ENCODE measurements at places on chromosomes 5 and 9.

- DNase-seq = no peak
These were observed 80.0 kb upstream of the OTULINL start for GRCh38 chr5:14501353-14502293.

GRCh38 chr9:5922192-5922591 is 31.5 kb downstream of the MLANA start:
- no peak for DNase-seq

- no peak for DNase-seq
These were observed 131.9 kb downstream of the DCP2 start for GRCh38 chr5:113108485-113108884.

DNA sequence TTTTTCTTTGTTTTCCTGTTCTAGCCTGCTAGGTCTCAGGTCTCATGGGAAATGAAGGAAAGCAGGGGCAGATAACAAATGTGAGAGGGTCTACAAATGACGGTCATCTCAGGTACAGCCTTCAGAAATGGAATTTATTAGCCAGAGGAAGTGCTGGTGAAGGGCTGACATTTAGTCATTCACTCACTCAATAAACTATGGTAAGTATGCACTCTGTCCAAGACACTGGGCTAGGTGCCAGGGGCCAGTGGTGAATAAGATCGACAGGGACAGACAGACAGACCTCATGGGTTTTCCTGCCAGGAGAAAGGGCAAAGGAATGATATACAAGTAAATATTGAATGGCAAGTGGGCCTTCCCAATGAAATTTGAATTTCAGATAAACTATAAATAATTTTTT is 6.3 kb downstream of the PDE6A start:
- DNase-seq = no peak

DNA sequence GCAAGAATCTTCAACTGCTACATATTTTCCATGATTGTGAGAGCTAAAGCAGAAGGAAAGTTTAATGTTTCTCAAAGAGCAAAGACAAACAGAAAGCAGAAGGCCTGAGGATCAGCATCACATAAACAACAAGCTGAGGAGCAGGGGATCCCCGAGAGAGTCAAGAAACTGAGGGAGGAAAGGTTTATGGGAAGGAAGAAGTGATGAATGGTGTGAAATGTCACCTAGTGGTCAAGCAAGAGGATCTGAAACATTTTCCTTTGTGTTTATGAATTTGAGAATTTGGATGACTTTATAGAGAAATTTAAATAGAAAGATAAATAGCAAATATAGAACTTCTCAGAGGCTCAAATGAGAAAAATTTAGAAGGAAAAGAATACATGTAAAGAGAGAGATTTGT is 481.9 kb downstream of the CHSY3 start:
- no peak for DNase-seq

DNA sequence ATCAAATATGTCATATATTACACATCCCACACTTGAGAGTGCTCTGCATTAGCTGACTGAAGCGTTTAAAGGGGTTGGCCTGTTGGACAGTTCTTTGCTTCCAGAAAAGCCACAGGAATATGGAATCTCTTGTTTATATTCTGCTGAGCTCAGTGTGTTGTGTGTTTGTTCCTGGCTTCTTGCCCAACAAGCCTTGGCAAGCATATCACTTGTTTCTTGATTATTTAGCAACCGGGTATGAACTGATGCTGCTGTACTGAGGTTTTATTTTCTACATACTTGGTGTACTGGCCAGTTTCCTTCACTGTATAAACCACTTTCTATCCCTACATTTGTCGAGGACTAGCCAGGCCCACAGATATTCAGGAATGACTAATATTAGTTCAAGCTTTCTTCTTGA is 378.9 kb downstream of the KCTD16 start:
- no peak for DNase-seq

DNA sequence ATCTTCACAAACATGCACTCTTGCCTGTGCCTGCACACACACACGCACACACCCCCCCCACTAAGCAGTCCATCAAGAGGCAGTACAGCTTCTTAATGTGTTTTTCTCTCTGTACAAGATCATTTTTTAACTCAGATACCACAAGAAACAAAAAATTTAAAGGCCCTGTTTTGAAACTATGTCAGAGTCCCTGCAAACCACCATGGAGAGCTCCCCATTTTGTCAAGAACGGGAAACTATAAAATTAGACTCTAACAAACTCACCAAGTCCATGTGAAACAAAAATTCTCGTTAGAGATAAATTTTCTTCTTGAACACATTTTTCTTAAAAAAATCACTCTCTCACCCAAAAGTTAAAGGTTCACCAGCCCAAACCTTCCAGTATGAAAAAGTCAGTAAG is 86.3 kb downstream of the ELAVL2 start:
- no peak for DNase-seq

DNA sequence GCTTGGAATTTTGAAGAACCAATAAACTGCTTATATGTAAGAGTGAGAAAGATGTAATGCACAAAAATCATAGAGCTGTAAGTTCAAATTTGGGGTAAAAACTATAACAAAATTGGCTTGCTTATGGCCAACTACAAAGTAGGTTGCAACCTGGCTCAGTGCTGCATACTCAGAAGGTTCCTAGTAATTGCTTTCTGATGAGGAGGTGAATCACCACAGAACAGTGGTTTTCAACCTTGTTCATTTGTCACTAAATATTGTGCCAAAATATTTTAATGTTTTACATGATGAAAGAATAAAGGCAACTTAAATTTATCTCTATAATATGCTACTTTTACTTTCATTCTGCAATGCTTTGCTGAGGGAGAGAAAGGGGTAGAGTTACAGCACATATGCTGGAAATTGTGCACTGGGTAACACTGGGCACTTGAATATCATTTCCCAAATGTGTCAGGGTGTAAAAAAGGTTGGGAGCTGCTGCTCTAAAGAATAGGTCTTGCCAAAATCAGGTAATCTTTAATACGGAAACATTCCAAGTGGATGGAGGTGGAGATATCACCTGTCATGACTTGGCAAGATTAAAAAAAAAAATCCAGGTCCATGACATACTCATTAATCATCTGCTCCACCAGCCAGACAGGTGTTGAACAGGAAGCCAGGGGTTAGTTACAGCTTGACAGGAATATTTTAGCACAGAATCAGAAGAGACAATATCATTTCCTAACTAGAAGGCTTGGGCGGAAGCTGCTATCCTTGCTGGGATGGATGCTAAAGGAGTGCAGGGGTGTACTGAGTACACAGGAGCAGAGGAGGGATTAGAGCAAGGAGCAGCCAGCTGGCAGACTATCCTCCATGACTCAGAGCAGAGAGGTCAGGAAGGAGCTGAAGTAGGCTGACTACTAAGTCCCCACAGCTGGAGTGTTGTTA is 34.6 kb upstream of the CCL21 start:
- DNase-seq = no peak

GRCh38 chr9:69261636-69262035 is 63.4 kb upstream of the ENTREP1 start:
- DNase-seq = no peak

GRCh38 chr5:39523821-39524220 is 99.0 kb upstream of the DAB2 start:
- no peak for DNase-seq

GRCh38 chr9:127983847-127984289 is 3.1 kb upstream of the EEIG1 start:
- DNase-seq = no peak

DNA sequence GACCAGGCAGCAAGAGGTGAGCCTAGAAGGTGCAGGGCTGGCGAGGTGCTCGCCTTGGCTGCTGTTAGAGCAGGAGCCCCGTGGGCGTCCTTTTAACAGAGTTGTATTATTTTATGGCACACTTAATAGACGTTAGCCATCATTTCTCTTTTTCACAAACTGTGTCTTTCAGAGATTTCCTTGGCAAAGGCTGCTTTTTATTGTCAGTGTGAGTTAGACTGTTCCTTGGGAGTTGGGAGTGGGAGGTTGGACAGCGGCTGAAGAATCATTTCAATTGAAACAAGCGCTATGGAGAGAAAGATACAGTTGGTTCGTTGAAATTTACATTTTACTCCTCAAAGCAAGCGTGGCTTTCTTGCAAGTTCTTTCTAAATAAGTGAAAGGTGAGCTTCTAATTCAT is 133.2 kb downstream of the TRIO start:
- no peak for DNase-seq

- no peak for DNase-seq
These were observed 22.3 kb upstream of the TAL2 start for GRCh38 chr9:105639936-105640335.

DNA sequence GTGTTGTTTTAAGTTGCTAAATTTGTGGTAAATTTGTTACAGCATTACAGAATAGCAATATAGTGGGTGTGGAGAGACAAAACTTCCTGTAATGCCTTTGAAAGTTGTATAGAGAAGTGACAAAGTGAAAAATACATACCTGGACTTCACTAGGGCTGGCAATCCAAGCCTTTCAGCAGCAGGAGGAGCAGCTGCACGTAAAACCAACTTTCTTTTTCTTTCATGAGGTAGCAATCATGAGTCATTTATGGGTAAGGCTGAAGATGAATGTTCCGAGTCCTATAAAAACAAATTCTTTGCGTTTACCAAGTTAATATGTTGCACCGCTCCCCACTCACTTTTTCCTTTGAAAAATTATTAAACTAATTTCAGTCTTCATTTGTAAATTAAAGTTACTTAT is 1138.2 kb downstream of the TAF11L14 start:
- no peak for DNase-seq

- DNase-seq = no peak
These were observed 94.3 kb upstream of the MAMDC2 start for GRCh38 chr9:69949396-69949795.

DNA sequence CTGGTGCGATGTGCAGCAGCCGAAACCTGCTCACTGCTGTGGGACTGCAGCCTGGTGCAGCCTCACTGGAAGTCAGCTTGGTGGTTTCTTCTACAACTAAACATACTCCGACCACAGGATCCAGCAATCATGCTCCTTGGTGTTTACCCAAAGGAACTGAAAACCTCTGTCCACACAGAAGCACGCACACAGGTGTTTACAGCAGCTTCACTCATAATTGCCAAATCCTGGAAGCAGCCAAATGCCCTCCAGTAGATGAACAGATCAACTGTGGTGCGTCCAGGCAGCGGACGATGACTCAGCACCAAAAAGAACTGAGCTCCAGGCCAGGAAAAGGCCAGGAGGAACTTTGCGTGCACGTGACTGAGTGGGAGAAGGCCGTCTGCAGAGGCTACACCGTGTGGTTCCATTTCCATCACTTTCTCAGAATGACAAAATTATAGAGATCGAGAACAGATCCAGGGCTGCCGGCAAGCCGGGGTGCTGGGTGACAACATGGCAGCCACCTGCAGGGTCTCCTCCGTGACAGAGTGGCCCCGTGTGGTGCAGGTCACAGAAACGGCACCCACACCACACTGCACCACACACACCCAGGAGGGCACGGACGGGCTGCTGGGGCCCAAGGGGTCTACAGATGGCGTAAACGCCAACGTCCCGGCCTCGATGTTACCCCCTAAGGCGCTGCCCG is 23.1 kb upstream of the NSMF start:
- DNase-seq = no peak

DNA sequence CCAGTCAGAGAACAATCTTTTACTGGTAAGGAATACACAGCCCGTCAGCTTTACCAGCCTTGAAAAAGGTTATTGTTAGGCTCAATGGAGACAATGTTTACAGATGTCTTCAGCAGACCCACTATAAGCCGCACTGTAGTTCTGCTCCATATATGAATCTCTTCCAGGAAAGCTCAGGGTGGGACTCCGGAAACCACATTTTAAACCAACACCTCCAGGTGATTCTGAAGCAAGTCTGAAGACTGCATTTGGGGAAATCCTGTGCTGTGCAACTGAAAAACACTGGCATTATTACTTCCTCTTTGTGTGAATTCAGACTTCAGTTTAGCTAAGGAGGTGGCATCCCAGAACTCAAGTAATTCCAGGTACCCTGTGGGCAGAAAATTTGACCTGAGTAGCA is 3.5 kb downstream of the GZMK start:
- no peak for DNase-seq

DNA sequence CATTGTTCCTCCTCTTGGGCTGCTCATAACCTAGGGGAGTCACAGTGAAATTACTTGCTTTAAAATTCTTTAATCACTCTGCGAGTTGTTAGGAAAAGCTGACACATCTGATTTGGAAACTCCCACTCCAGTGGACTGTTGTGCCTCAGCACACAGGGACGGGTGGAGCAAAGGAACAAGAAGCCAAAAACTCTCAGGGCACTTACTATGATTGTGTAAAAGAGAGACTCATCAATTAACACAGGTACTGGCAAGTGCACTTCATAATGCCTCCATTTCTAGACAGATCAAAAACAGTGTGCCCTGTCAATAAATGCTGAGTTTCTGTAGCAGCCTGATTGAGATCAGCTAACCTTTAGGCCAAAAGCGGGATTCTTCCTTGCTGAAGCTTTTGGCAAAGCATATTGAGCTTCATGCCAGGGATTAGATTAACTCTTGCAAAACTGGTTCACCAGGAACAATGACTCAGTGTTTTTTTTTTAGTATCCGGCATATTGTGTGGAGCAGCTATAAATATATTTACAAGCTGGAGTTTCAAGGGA is 55.9 kb downstream of the TMC1 start:
- DNase-seq = no peak

DNA sequence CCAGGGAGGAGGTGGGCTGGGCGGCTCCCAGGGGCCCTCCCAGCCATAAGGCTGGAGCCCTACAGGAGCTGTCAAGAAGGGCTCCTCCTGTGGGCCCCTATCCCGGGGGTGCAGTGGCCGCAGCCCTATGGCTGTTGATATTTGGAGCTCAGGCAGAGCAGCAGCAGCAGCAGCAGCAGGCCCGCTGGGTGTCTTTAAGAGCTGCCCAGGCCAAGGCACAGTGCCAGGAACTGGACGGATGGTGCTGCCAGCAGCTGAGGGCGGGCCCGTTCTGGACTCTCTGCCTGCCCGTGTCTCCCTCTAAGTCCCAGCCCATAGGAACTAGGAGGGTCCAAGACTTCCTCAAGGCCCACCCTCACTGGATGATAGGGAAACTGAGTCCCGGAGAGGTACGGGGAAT is 3.6 kb downstream of the AK1 start:
- DNase-seq = no peak

DNA sequence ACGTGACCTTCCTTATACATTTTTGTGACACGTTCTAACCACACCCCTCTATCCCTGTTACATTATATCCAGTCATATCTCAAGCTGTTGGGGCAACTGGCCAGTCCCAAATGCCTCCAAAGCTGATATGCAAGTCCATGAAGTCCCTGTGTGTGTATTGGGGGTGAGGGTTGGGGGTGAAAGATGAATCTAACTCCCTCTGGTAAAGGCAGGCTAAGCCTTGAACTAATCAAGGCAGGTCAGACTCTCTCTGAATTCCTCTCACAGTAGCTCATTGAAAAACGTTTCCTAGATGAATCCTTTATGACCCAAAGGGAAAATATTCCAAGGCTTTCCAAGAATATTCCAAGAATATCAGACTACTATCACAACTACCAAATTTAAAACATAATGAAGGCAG is 174.4 kb downstream of the MUSK start:
- no peak for DNase-seq

DNA sequence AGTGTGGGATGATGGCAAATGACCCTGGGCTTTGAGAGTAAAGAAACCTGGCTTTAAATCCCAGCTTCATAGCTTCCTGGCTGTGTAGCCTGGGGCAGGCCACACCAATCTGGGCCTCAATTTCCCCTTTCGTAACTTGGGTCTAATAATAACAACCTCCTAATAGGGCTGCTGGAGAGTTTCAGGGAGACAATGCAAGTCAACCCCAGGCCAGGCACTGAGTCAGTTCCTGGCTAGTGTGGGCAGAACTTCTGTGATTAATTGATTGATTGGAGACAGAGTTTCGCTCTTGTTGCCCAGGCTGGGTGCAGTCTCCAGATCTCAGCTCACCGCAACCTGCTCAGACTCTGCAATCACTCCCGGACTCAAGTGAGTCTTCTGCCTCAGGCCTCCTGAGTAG is 3.3 kb upstream of the SH2D3C start:
- no peak for DNase-seq
